ENCODE measurements at places on chromosomes 12 and 14.

- no peak for DNase-seq
Measured at GRCh38 chr14:96057738-96058137, 18.6 kb downstream of the C14orf132 start.

- no peak for DNase-seq
Measured at GRCh38 chr14:64778104-64778754, 74.0 kb downstream of the PLEKHG3 start.

GRCh38 chr14:99159341-99160340 lies 112.4 kb downstream of the BCL11B start:
- no peak for DNase-seq

DNA sequence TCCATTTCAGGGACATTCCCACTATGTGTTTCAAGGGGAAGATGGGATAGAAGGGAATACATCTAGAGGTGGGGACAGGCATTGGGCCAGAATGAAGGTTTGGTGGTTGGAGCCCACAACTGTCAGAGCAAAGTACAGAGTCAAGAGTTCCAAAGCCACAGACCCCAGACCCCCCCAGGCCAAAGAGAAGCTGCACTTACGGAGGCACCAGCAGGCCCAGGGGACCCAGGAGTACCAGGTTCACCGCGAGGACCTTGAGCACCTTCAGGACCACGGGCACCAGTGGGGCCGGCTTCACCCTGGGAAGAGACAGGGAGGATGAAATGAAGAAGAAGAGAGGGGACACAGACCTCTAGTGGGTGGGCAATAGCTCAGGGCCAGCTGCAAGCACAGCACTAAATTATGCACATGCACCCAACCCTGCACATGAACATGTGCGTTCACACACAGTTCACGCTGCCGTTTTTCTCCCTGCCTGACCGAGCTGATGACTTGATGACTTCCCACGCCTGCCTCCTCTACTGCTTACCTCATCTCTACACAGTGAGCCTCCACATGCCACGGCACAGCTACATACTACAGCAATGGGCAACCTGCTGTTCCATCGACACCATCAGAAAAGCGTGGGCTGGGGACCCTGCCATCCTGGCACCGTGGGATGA lies 16.7 kb downstream of the COL2A1 start:
- no peak for DNase-seq

DNA sequence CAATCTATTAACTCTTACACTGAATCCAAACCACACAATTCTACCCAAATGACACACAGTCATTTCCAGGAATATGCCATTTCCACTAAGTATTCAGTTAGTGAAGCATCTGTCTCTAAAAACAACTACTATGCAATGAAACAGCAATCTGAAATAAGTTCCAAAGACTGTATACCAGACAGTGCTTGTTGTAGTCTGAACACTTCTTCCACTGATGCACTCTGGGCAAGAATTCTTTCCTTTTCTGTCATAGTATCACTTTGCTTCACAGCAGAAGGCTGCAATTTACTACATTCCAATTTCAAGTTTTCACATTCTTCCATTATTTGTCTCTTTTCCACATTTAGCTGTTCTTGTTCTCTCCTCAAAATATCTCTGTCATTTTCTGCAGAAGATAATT lies 25.8 kb downstream of the TRIP11 start:
- DNase-seq, result no peak

DNA sequence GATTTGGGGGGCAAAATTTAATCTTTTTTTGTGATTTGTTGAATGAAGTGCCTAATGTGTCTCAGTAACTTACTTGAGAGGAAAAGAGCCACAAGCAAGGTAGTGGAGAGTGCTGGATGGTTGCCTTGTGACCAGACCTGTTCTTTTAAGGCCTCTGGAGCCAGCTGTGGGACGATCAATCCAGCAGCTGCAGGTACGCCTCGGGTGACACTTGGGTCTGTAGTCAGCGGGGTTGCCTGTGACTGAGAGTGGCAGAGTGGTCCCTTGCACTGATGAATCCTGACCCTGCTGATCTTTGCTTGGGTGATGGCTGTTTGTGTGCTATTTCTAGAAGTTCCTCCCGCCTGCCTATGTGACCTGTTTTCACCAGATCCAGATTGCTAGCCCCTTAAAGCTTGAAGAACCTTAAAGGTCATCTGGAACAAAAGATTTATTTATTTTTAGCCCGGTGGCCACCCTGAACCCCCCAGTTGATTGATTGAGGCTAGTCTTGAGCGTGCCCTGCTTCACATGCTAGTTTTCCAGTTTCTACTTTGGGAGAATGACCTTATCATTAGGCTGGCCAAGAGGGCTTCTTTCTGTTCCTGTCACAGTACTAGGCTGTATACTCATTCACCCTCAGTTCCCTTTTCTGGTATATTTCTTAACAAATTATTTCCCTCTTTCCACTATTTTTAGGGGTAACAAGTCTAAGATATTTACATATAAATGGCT lies 23.2 kb downstream of the PRKCH start:
- no peak for DNase-seq

DNA sequence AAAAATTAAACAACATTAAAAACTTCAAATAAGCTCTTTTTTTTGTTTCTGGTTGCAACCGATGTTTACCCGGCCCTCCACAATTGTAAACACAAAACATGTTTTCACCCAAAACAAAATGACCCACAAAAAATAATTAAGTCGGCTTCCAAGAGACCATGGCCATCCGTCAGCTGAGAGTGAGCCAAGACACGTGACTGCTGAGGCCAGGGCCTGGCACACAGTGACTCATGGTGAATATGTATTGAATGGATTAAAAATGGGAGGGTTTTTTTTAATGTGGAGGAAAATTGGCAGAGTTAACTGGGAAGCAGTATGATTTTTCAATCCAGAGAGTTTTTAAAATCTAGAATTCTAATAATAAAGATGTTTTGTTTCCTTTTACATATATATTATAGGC lies 13.8 kb upstream of the CPNE8 start:
- DNase-seq, result no peak

- DNase-seq, result no peak
Measured at GRCh38 chr12:61367281-61367785, 892.9 kb upstream of the USP15 start.

- no peak for DNase-seq
Measured at GRCh38 chr12:130881548-130881947, 9.7 kb downstream of the RAN start.

- no peak for DNase-seq
Measured at GRCh38 chr12:104896710-104897109, 61.4 kb downstream of the SLC41A2 start.

DNA sequence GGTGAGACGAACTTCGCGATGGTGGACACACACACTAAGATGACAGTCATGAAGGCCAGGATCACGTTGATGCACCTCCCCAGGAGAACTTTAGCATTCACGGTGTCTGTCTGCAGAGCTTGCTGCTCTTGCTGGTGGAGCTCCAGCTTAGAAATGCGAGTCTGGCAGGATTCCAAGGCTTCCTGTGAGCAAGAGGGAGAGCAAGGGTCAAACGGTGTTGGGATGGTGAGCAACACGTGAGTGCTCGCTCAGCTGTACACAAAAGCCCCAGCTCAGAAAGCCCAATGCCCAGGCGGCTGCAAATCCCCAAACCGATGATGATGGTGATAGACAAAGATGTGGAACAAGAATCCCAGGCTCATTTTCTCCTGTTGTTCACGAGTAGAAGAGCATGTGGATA lies 78.8 kb downstream of the TMCC3 start:
- DNase-seq, result no peak

- DNase-seq, result no peak
Measured at GRCh38 chr12:132664206-132665148, 22.7 kb downstream of the POLE start.

GRCh38 chr12:89863493-89863938 lies 154.9 kb upstream of the ATP2B1 start:
- DNase-seq, result peak; percentile 30

DNA sequence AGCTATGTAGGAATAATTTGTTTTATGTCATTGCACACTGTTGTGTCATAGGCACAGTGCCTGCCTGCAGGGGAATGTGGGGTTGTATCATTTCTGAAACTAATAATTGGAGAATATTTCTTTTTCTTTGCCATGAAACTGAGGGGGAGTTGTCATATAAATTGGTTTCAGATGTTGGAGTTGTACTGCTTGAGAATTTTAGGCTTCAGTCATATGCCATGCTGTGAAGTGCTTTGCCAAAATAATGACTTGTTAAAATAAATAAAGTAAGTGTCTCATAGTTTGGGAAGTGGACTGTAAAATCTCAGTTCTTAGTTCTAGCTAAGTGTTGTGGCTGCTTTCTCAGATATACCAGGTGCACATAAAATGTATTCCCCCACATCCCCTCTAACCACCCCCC lies 116.8 kb downstream of the DAAM1 start:
- DNase-seq, result no peak
